ENCODE measurements at places on chromosomes 6 and 20.
A peak's percentile ranks its signal among the peaks of the same experiment; 100 is the strongest.

DNA sequence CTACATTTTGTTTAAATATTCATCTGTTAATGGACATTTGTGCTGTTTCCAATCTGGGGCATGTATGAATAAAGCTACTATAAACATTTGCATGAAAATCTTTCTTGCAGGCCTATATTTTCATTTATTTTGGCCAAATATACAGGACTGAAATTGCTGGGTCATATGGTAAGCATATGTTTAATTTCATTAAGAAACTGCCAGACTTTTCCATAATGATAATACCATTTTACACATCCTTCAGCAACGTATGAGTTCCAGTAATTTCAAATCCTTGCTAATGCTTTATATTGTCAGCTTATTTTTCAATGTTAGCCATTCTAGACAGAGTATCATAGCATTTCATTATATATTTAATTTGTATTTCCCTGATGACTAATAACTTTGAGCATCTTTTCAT is 51.0 kb downstream of the GPR6 start:
- DNase-seq = no peak

DNA sequence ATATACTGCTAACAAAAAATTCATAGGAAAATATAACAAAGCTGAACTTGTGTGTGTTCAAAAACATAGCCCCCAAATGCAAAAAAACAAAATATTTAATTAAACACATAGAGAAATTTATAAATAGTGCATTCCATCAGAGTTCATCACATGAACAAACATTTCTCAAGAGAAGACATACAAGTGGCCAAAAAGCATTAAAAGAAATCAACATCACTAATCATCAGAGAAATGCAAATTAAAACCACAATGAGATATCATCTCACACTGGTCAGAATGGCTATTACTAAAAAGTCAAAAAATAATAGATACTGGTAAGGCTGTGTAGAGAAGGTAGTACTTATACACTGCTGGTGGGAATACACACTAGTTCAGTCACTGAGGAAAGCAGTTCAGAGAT is 39.6 kb upstream of the ADGRG6 start:
- DNase-seq = no peak

- DNase-seq = peak; percentile 82
Observed at GRCh38 chr6:151765444-151765886, 42.0 kb upstream of the ESR1 start.

DNA sequence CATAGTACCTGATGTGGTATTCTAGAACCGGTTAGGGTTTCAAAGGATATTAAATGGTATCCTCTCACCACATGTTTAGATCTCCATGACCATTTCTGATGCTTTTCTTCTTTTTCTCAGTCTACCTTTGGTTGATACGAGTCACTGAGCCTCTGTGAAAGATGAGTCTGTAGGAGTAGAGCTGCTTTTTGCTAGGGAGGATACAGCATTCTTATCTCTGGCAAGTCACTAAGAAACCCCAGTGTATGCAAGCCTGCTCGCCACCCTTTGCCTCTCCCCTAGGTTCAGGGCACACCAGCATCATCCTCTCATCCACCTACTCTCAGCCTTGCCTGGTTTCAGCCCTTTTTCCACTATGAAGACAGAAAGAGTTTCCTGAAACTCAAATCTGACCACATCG is 89.9 kb downstream of the MTFR2 start:
- no peak for DNase-seq

- DNase-seq = no peak
Observed at GRCh38 chr6:117227245-117227962, 38.0 kb upstream of the VGLL2 start.

- DNase-seq = peak; percentile 66
Observed at GRCh38 chr20:7379621-7380220, 560.5 kb downstream of the HAO1 start.

DNA sequence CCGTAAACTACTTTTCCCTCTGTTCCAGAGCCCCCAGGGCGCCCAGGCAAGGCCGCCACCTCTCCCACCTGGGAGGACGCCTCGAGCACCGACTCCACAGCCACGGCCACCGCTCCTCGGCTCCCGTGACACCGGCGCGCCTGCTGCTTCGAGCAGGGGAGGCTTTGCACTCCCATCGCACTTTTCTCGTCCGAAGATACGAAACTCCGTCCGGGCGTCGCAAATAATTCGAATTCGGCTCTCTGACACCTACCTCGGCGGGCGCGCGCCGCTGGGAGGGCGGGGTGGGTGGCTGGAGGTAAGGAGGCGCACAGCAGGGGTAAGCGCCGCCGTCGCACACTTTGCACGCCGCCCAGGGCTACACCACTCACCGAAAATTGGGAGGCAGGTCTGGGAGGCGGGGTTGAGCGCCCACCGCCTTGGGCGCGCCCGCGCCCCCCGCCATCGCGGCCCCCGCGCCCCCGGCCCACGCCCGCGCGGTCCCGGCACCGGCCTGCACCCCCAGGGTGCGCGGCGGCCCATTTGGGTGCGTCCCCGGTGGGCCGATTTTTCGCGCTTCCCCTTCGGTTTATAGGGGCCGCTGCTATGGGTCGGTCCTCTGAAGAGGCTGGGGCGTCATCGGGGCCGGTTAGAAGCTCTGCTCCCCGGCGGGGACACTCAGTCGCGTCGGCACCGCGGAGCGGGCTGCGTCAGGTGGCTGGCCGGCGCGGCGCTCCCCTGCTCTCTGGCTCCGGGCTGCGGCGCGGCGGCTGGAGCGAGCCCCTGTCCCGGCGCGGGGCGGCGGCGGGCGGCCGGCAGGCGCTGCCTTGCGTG is 36.2 kb downstream of the GNAS start:
- peak; percentile 83 for DNase-seq

All from fibroblast of skin of abdomen (primary cell).